Germinal center (tissue), 1 donor: ENCODE measurements at places on chromosomes 2 and 18.

- DNase-seq = no peak
Observed at GRCh38 chr2:207683879-207684627, 27.4 kb upstream of the CCNYL1 start.

GRCh38 chr2:217897091-217897715 is 105.6 kb downstream of the TNS1 start:
- DNase-seq = no peak

GRCh38 chr18:23237524-23238151 is 102.4 kb downstream of the CABLES1 start:
- DNase-seq = peak; percentile 71

DNA sequence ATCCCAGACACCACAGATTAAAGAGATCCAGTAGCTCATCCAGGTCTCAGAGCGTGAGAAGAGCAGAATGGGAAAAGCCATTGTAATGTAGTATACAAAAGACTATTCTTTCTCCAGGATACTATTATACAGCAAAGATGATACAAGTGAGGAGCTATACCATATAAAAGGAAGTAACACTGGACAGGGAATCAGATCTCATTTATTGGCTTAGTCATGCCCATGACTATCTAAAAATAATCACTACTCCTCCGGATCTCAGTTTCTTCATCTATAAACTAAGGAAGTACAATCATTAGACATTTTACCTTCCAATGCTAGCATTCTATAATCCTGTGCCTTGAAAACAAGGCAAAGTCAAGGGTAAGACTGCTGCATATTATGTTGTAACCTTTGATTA is 19.4 kb downstream of the KRCC1 start:
- no peak for DNase-seq

DNA sequence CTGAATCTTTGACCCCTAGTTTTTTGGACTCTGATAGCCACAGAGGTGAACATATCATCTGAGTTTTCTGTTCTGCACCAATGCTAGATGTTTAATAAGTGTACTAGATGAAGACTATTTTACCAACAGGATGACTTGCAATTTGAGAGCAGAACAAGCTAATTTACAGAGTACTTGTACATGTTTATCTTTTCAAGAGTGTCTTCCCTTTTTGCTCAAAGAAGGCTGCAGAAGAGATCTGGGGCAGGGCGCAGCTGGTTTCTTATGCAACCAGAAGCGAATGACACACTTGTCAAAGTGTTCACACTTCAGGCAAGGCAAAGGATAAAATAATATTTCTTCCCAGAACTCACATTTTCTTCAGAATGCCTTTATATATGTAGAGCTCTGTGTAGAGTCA is 86.0 kb downstream of the VWA3B start:
- no peak for DNase-seq

DNA sequence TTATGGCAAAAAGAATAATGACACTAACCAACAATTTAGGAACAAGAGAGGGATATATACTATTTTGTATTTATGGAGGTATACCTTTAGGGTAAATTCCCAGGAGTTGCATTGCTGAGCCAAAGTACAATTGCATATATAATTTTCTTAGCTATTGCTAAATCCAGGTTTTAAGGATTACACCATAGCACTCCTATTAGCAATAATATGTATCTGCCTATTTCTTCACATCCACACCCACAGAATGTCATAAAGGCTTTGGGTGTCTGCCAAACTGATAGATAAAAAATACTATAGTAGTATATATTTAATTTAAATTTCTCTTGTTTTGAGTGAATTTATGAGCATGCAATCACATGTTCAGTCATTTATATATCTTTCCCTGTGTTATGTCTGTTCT is 11.5 kb upstream of the SERPINB13 start:
- DNase-seq = no peak

DNA sequence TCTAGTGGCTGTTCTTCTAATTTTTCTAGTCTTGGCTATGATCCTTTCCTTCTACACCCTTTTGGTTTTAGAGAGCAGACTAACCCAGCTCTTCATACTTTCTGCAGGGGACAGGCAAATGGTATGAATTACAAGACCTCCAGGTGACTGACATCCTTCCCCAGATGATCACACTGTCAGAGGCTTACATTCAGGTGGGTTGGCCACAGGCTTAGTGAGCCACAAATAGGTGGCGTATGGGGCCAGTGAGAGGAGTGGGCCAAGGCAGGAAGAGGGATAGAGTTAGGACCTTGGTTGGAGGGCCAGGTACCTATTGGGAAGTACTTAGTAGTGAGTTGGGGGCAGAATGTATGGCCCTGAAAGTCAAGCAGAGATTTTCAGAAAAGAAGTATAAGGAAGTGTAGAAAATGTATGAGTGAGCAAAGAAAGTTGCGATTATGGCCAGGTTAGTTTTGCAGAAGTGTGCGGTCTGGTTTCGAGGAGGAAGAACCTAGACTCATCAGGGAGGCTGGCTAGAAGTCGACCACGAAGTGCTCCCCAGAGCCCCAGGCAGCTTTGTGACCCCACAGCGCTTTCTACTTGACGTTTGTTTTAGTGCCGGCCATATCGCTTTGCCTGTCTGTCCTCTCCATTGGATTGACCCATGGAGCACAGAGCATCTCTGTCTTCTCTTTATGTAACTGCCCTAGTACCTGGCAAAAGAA is 20.0 kb downstream of the SFTPB start:
- DNase-seq = peak; percentile 63

DNA sequence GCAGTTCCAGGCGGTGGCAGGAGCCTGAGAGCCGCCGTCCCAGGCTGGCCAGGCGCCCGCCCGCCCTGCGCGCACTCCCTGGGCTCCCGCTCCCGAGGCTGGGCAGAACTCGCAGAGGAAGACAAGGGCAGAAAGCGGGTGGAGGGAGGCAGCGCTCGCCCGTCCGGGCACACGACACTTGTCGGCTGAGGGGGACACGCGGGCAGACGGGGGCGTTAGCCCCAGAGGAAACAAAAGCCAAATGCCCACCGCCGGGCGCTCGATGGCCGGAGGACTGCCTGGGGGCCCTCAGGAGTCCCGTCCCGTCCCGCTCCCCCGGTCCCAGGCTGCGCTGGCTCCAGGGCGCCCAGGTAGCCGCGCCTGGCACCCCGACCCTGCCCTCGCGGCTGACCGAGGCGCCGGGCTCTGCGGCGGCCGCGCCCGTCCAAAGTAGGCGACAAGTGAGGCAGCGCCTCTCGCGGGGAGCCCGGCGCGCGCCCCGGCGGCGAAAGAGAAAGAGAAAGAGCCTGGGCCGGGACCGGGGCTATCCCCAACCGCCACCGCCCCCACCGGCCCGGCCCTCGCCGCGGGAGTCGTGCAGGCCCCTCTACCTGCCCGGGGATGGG is 491 bp downstream of the L3MBTL4 start:
- peak; percentile 61 for DNase-seq

DNA sequence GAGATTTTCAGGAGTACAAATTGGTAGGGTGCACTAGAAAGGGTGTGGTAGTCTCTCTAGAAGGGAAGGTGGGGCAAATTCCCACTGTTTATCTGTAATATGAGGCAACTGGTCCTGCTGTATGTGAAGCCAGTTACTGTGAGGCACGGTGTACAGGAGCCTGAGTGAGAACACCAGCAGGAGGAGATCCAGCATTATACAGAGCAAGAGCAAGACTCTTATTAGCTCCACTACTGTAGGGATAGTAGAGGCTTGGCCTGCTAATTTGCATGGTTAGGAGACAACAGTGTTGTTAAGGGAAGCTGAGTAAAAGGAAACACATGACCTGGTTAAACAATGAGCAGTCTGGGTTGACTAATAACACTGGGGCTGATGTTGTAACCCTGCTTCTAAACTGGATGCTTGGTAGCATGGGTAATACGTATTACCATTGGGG is 76.3 kb upstream of the WDSUB1 start:
- no peak for DNase-seq

GRCh38 chr2:626491-627339 is 50.5 kb downstream of the TMEM18 start:
- no peak for DNase-seq

DNA sequence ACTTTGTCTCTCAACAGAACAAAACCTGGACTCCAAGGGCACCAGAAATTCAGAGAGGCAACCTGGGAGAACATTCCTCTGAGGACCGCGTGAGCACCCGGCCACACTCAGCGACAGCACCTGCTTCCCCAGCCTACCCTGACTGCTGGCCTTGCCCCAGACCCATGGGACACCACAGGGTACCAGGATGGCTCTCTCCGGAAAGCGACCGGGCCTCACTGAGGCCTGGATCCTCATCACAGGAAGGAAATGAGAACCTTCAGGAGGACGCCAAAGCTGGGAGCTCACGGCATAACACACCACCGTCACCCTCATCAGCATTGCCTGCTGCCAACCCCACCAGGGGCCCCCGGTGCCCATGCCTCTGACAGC is 38.9 kb downstream of the HS6ST1 start:
- DNase-seq = no peak

DNA sequence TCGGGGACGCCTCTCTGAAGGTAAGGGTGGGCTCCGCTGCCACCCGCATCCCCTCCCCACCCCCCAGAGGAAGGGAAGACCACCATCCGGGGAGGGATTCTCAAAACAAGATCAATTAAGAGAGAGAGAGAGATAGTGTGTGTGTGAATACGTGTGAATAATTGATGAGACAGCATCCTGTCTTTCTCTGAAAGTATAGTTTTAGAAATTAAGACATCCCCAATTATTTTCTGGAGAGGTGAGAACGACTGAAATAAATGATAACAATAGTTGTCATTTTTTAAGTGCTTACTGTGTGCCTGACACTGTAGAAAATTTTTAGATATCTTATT is 751 bp downstream of the IL18R1 start:
- no peak for DNase-seq

- DNase-seq = no peak
Observed at GRCh38 chr18:54774981-54775665, 53.2 kb upstream of the RAB27B start.

- no peak for DNase-seq
Observed at GRCh38 chr2:3204031-3204821, 173.4 kb downstream of the EIPR1 start.

GRCh38 chr2:220891405-220891804 is 680.7 kb downstream of the EPHA4 start:
- DNase-seq = no peak

DNA sequence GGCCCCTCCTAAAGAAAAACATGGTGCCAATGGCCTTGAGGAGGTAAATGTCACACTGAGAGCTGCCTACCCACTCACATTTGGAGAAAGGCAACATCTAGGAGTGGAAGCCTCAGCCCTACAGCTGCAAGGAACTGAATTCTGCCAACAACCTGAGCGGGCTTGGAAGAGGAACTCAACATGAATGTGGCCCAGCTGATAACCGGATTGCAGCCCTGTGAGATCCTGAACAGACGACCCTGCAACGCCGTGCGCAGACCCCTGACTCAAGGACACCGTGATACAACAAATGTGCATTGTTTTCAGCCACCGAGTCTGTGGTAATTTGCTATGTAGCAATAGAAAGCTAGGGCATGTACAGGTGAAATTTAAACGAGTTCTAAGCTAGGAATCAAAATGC is 99.4 kb downstream of the MYOM1 start:
- DNase-seq = no peak

- no peak for DNase-seq
Observed at GRCh38 chr2:47725808-47726207, 57.1 kb upstream of the MSH6 start.

GRCh38 chr2:128533101-128533500 is 214.4 kb upstream of the HS6ST1 start:
- no peak for DNase-seq

DNA sequence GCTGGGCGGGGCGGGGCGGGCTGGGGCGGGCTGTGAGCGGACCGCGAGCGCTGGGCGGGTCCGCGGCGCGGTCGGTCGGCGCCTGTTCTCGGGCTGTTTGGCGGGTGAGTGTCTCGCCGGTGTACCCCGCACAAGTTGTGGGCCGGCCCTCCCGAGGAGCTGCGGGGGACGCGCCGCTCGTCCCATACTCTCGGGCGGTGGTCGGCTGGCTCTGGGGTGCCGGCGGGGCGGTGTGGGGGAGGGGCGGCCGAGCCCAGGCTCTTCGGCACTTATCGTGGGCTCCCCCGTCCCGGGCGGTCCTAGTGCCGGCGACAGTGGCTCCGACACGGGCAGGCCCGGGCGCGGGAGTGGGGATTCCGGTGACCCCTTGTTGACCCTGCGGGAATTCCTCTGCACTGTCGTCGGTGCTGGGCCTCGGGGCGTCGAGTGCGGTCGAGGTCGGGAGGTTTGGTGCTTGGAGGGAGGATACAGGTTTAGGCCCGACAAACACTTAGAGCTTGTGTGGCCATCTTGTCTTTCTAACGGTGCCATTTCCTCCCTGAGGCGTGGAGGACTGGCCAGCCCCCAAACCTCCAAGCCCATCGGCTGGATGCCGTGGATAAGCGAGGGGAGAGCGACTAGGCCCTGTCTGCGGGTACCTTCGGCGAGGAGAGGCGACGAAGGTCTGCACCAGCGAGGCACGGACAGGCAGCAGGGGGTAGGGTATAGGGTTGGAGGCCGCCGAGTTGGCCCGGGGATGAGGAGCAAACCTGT is at the start of gene SEPTIN2:
Gene SEPTIN2 (plus strand): TSS at position 47 of the 753 bp plus-strand sequence. CDS start 8,308 bp downstream, outside the sequence.
- no peak for DNase-seq

- no peak for DNase-seq
Observed at GRCh38 chr2:144323946-144324345, 196.0 kb downstream of the ZEB2 start.

GRCh38 chr2:216142540-216142939 is 33.4 kb downstream of the XRCC5 start:
- DNase-seq = no peak

DNA sequence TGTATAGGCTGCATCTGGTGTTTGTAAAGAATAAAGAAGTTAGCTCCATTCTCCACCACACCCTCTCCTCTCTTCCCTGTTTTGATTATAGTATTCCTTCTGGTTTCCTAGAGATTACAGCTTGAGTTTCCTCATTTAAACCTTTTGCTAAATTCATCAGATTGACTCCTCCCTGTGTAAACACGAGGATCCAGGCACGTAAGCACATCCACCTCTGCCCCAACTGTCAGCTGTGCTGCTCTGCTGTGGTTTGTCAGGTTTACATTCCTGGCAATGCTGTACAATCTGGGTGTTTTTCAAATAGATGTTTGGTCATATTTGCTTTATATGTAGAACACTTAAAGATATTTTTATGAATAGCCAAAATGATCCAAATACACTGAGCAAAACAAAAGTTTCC is 302.8 kb downstream of the PTGR3 start:
- DNase-seq = no peak

DNA sequence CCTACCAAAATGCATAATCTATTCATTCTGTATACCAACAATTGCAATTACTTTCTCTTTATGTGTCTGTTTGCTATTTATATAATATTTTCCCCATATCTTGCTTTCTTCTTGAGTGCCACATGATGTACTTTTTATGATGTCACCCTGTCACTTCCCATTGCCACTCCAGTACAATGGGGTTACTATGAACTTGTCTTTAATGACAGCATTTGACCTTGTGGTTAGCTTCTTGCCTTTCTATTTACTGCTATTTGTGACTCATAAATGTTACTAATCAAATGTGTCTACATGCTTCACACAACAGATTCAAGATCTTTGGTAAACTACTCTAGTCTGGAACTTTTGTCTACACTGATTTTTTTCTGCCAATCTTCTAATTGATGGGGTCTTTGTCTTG is 486.3 kb downstream of the NR4A2 start:
- DNase-seq = no peak

- DNase-seq = peak; percentile 91
Observed at GRCh38 chr2:233443511-233444183, 89.4 kb downstream of the DGKD start.

- DNase-seq = peak; percentile 10
Observed at GRCh38 chr18:5628512-5629255, 84.9 kb upstream of the EPB41L3 start.
